NCI-H1694 (cell line): ENCODE measurements at places on chromosomes 2 and 18.

DNA sequence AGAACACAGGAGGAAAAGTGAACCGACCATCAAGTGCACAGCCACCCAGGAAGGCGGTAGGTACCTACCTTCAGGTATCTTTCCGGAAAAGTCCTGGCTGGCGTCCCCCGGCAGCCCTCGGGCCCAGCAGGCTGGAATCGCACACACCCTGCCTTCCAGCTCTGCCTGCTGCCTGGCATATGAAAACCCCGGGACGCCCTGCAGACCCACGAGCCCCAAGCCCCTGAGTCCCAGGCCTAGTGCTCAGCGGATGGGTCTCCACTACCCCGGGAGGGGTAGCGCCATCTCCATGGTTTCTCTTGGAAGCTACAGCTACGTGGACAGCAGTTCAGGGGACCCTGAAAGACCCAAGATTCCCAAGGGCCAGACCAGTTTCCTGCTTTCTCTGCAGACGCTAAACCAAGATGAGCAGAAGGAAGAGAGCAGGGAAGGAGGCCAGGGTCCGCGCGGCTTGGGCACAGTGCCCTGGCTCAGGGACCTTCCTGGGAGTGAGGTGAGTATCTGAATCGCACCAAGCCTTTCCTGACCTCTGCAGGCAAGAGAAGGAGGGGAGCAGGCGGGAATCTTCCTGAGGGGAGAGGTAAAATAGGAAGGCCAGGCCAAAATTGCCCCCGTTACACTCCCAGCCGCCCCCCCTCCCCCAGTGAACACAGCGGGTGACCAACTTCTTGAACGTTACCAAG is 80.4 kb downstream of the ARHGEF4 start:
- DNase-seq, result no peak

DNA sequence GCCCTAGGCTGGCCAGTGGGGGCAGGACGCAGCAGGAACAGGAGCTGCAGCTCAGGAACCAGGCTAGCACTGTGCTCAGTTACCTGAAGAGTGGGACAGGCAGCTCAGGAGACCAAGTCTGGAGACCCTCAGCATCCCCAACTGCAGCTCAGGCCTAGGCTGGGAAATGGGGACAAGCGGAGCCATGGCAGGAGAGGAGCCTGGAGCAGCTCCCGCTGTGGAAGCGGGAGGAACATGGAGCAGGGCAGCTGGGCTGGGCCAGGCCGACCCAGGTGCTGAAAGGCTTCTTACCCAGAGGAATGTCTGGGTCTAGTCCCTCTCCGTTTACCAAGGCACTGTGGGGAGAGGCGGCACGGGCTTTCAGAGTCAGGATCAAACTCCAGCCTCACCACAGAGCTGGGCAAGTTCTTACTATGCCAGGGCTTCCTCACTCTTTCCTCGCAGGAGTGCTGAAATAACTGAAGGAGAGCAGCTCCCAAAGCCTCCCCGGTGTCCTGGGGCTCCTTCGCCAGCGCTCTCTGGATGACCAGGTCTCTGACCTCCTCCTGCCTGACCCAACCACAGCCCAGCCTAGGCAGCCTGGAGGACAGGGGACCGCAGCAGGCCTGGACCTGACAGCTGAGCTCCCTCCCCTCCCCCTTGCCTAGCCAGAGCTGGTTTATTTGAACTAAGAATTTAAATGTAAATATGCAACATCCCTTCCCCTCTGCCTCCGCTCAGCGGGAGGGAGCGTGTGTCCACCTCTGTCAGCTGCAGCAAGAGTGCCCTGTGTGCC is 247.8 kb upstream of the SIX2 start:
- DNase-seq, result no peak

GRCh38 chr2:20050104-20050645 is 1.3 kb downstream of the LAPTM4A start:
- DNase-seq, result no peak

DNA sequence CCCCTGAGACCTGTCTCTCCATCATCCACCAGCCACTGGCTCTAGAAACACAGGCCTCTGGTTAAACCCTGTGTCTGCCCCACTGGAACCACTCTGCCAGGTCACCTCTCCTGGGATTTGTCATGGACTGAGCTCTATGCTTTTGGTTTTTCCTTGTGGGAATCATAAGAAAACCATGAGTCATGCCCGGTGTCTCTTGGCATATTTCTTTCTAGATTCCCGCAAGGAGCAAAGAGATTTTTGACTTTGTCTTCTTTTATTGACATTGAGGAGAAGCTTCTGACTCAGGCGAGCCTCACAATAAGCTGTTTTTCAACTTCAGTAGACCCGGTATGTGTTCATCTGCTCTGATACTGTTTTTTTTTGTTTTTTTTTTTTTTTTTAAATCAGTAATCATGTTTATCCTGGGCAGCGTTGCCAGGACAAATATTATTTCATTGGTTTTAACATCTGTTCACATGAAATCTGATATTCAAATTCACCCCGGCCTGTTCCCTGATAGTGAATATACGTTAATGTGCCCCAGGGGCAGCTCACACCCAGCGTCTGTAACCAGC is 207.1 kb downstream of the ACKR3 start:
- peak; percentile 78 for DNase-seq

GRCh38 chr2:24181849-24182248 is 7.0 kb downstream of the FAM228A start:
- no peak for DNase-seq

GRCh38 chr2:209331291-209331844 is 92.5 kb upstream of the MAP2 start:
- peak; percentile 47 for DNase-seq

GRCh38 chr2:100673691-100674485 is 111.1 kb downstream of the PDCL3 start:
- DNase-seq, result no peak

- no peak for DNase-seq
Observed at GRCh38 chr2:224711859-224712665, 4.1 kb downstream of the CCDC195 start.

- no peak for DNase-seq
Observed at GRCh38 chr2:10267036-10267435, 35.7 kb upstream of the HPCAL1 start.

DNA sequence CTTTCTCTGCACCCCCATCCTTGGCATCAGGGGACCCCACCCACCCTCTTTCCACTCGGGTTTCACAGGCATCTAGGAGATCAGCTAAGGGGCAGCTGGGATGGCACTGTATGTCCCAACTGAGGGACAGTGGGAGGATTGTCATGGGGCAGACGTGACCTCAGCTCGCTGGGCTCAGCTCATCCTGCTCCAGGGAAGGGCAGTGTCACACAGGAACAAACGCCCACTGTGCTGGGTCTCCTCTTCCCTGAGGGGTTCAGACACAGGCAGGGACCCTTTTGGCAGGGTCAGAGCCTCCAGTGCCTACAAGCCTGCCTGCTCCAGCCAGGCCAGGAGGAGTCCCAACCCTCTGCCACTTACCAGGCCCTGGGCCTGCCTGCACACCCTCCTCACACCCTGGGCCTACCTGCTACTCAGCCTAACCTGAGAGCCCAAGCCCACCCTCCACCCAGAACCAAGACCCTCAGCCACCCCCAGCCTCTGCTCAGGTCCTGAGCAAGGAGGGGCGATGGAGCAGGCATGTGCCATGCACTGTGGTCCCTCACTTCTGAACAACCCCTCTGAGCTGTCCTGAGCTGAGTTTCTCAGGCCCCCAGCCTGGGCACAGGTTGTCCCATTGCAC is 68.2 kb downstream of the HS1BP3 start:
- DNase-seq, result no peak

- DNase-seq, result no peak
Observed at GRCh38 chr2:95366514-95366913, 36.0 kb upstream of the FAHD2A start.

- peak; percentile 48 for DNase-seq
Observed at GRCh38 chr2:221293949-221294742, 278.0 kb downstream of the EPHA4 start.

DNA sequence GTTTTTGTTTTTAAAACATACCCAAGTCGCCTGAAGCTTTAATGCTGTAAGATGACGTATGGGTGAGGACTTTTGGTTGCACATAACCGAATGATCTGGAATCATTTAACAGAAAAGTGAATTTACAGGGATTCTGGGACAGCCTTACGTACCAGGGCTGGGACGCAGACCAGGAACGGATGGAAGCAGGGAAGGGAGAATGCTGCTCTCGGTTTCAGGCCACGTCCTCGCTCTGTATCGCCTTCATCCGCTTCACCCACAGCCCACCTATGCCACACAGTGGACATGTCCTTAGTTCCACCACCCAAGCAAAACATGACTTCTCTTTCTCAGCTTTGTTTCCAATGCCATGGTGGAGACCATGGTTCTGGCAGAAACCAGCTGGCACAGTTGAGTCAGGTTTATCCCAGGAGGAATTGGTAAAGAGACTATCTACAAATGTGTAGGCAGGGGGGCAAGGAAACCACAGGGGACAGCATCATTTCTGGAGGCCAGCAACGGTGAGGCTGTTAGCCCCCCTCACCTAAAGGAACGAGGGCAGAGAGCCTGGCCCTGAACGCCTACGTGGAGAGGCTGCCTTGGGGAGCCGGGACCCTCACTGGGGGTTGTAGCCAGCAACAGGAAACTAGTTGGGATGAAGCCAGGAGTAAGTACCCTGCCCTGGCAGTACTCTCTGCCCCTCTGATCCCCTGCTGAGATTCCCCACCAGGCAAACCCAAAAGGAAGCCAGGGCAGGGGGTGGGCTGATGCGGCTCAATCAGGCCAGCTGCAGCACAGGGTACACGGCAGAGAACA is 132.5 kb downstream of the NDUFA10 start:
- DNase-seq, result no peak

GRCh38 chr18:52850031-52850560 is 510.1 kb downstream of the DCC start:
- DNase-seq, result no peak

DNA sequence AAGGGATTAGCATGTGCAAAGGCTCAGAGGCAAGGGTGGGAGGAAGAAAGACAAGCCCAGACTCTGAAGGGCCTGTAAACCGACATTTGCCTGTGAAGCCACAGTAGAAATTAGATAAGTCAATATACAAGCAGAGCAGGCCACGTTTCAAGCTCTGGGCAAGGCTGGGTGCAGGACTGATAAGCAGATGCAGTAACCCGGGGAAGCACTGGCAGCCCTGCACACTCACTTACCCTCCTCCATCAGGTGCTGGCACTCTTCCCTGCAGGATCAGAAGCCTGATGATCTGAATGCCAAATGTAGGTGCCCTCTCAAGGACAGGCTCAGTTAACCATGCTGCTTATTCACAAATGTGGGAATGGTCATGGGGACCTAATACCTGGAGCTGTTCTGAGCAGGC is 46.3 kb upstream of the RAB12 start:
- DNase-seq, result peak; percentile 27

GRCh38 chr2:225064362-225064761 is 22.1 kb upstream of the DOCK10 start:
- no peak for DNase-seq

DNA sequence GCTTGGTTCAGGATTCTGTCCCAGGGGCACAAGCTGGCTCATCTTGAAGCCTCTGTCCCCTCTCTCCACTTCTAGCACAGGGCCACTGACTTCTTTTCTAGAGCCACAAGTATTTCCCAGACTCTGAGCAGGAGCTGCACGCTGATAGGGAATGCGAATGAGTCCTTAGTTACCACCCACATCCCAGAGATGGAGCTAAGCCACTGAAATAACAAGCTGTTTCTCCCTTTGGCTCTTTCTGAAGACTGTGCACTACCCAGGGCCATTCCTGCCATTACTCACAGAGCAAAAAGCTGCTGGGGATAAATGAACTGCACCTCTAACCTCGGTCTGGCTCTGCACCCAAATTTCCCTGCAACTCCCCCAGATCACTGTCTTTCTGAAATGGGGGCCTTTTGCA is 70.6 kb downstream of the TSN start:
- no peak for DNase-seq

GRCh38 chr2:144982481-144982880 is 462.6 kb upstream of the ZEB2 start:
- DNase-seq, result no peak

DNA sequence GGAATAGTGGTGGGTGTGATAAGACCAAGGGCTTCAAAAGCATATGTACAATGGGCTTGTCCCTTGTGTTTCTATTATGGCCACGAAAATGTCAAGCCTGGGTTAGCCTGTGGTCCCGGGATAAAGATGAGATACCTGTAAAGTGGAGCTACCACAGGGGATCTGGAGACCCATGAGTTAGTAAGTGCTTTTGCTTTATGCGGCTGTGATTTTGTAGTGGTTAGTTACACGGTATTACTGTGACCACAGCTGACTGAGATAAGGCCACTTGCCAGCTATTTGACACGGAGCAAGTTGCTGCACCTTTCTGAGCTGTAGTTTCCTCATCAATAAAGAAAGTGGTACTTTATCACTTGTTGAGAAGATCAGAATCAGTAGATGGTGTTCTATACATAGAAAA is 99.3 kb downstream of the PRELID3A start:
- DNase-seq, result no peak

DNA sequence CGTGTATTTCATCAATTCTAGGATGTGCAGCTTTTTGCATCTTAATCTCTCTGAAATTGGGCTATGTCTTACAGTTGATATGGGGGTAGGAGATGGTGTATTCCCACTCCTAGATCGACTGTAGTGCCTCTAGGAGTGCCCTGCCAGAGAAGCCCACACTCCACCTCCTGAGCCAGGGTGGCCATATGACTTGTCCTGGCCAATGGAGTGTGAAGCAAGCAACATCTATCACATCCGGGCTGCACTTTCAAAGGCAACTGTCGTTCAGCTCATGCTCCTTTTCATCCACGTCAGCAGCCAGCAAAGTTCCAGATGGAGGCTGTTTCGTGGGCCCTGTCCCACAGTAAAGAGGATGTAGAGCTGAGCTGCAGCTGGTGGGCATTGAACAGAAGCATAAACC is 149.4 kb upstream of the SLC1A4 start:
- no peak for DNase-seq

DNA sequence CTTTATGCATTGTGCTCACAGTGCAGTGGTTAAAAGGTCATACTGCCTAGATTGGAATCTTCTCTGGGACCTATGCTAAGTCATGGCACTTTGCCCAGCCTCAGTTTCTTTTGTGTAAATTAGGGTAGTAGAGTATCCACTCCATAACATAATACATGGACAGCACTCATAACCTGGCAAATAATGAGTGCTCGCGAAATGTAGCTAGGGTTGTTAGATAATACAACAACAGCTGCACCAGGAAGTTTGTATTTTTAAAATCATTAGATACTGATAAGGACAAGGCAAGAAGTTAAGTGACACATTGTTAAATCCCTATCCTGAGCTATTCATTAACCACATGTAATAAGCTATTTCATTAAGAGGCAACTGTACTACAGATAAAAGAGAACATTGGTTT is 13.8 kb upstream of the PLA2R1 start:
- DNase-seq, result no peak

DNA sequence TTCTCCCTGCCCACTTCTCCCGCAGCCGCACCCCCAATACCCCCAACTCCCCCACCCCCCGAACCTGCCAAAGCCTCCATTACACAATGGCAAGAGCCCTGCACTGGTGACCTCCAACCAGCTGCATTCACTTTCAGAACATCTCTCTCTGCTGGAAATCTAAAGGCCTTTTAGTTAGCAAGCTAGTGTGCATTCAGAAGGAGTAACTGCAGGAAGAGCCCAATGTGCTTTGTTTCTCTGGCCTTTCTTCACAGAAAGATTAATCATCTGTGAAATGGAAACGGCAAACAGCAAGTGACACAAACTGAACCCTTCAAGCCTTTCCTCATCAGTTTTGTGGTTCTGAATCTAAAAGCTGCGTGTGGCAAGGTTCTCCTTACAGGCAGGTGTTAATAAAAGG is 124.2 kb downstream of the OLA1 start:
- no peak for DNase-seq
